ENCODE measurements at places on chromosomes 1 and 21.

GRCh38 chr1:156655151-156655903, 13.4 kb downstream of the BCAN start:
- no peak for DNase-seq

DNA sequence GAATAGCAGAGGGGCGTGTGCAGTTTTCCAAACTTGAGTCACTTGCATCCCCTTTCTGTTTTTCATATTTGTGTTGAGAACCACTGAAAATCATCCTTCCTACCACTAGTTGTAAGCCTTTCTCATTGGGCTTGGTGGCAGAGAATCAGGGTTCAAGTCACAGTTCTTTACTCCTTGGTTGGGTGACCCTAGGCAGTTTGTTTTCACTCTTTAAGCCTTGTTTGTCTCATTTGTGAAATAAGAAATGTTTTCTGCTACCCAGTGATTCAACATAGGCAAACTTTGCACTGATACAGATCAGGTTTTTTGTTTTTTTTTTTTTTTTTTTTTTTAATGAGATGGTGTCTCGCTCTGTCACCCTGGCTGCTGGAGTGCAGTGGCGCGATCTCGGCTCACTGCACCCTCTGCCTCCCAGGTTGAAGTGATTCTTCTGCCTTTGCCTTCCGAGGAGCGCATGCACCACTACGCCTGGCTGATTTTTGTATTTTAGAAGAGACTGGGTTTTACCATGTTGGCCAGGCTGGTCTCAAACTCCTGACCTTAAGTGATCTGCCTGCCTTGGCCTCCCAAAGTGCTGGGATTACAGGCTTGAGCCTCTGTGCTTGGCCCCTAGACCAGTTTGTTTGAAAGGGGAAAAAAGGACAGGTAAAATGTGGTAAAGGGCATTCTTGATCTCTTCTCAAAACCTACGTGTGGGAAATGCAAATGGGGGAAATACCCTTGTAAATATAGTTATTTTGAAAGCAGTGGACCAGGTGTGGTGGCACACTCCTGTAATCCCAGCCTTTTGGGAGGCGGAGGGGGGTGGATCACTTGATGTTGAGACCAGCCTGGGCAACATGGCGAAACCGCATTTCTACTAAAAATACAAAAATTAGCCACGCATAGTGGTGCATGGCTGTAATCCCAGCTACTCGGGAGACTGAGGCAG, 3.2 kb downstream of the CLIC4 start:
- no peak for DNase-seq

DNA sequence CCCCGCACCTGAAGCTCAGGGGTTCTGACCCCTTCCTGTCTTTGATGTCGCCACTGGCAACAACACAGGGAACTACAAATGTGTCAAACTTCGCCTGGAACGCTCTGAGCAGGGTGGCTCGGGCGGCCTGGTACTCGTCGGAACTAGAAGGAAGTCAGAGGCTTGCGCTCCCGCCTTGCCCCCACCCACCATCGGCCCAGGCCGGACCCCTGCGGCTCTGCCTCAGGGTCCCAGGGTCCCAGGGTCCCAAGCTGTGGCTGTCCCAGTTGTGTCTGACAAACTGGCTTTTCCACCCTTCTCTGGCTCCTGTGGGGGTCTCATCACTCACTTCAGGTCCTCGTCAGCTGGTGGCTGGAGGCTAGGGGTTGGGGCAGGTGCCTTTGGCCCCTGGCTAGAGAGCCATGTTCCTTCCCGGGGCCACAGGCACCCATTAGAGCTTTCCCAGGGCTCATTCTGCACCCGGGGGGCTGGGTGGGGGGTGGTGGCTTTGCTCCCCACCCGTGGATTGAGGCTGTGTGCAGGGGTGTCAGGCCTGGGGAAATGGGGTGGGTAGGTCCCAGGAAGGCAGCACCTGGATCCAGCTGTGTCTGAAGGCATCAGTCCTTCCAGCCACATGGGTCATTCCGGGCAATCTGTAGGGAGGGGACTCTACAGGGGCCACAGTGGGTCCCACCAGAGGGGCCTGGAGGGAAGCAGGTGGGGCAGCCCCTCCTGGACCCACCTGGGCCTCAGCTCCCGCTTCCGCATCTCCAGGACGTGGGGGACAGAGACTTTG, 8.0 kb upstream of the TMEM52 start:
- no peak for DNase-seq

DNA sequence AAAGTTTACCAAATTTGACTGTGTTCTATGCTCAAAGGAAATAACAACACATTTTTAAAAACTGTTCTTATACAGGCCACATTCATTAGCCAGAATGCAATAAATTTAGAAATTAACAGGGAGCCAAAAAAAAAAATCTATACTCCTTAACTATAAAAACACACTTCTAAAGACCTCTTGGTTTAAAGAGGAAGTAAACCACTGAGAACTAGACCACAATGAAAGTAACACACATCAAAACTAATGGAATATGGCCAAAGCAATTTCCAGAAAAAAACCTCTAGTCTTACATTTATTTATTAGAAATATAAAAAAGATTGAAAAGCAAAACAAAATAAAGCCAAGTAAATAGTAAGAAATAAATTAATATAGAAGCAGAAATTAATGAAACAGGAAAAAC, 48.9 kb upstream of the GADD45A start:
- no peak for DNase-seq

DNA sequence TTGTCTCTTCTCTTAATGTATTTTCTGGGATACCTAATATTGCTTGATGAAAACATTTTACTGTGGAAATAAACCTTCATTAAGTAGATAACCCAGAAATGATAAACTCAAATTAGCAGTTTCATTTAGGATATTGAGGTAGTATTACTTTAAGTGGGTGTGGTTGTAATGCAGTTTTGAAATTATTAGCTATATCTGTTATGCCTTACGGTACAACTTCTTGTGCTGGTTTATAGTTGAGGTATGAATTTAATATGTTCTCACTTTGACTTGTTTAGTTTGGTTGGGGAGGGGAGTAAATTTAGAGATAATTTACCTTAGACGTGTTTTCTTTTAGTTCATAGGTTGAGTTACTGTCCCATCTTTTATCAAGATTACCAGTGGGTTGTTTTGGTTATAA, 111.0 kb downstream of the POU2F1 start:
- no peak for DNase-seq

DNA sequence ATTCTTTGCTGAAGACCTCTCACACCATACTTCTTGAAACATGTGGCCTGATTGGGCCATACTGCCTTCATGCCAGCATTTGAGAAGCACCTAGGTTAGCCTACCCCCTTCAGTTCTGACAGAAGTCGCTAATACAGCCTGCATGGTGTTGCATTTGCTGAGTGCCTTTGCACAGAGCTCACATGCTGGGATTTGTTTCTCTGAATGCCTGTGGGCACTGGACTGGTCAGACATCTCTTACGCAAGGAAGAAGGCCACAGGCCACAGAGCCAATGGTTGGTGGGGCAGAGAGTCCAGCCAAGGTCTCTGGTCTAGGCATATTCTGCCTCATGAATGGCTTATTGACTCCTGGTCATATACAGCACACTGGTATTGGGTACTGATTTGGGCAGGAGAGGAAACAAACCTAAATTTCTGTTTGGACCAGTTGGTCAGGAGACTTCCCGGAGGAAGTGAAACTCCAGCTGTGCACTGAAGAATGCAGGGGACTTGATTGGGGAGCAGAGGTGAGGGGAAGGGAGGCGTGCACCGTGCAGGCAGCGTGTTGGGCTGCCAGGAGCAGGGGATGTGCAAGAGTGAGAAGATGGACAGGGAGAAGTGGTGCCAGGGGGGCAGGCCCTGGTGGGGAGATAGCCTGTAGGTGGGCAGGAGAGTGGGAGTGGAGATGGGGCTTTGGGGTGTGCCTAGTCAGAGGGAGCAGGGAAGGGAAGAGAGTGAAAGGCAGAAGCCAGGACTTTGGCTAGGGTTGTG, 18.1 kb downstream of the URB2 start:
- DNase-seq = no peak

DNA sequence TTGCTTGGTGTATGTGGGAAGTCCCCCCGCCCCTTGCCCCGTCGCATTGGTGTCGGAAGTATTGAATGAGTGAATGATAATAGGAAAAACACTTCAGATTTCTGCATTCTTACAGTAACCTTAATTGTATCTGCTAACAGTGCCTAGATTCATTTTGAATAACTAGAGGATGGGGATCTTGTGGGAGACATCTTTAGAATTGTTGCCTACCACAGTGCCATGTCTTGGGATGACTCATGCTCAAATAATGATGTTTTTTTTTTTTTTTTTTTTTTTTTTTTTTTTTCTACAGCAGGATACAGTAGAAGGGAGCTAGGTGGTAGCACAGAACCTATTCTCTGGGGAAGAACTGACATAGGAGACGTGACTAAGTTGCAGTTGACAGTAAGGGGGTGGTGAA, 237.9 kb downstream of the USP25 start:
- no peak for DNase-seq

GRCh38 chr21:44820851-44821250, 3.0 kb upstream of the SUMO3 start:
- DNase-seq = no peak

GRCh38 chr1:19814681-19815503, at the start of gene RNF186:
RNF186 (minus strand) TSS chr1:19815283; CDS start chr1:19815101, 182 bp downstream.
- DNase-seq = no peak

GRCh38 chr1:115445090-115445489, 107.0 kb upstream of the NGF start:
- no peak for DNase-seq

GRCh38 chr1:29499104-29499650, 262.9 kb downstream of the PTPRU start:
- no peak for DNase-seq

DNA sequence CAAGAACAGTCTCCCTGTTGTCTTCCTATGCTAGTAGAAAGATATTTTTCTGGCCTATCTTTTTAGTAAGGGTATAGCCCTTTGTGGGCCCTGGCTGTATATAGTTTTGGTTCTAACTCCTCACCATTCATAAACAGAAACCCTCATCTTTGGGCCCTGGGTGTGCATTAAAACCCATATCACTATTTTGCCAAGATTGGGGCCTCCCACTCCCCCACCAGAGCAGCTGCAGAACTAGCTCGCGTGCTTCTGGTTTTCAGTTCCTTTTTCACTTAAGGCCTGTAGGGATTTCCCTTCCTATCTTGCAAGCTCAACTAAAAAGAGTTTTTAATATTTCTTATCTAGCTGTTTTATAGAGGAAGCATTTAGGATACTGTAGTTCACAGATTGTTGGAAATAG, 106.4 kb downstream of the RGL1 start:
- peak; percentile 19 for DNase-seq

DNA sequence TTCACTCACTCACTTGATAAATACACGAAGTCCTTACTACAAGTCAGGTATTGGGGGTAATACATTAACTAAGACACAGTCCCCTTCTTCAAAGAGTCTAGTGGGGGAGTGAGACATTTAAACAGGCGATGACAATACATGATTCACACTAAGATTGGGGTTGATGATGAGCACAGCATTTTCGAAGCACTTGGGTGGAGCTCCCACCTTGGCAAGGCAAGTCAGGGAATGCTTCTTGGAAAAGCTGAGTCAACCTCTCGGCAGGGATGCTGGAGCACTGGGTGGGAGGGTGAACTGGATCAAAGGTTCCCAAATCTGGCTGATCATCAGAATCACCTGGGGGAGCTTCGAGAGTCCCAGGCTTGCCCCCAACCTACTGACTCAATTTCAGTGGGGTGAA, 57.9 kb upstream of the ENAH start:
- no peak for DNase-seq

DNA sequence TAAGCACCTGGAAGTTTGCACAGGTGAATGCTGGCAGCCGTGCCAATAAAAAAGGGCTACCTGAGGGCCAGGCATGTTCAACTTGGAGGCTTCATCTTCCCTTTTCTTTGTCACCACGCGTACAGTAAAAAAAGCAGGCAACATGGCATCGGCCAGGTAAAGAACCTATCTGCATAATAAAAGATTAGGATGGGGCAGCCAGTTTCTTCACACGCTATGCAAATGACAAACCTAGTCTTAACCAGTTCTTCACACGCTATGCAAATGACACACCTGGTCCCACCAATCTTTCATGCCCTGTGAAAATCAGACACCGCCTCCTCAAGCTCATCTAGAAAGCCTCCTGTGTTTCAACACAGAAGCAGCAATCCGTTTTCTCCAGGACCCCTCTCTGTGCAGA, 413.4 kb downstream of the HLX start:
- DNase-seq = no peak

GRCh38 chr1:100132566-100133477, at the start of the genes SASS6 and TRMT13:
SASS6 (minus strand) TSS chr1:100132930; CDS start chr1:100132814, 116 bp downstream.
TRMT13 (plus strand) TSS chr1:100133163; CDS start chr1:100133169, 6 bp downstream.
- peak; percentile 96 for DNase-seq

DNA sequence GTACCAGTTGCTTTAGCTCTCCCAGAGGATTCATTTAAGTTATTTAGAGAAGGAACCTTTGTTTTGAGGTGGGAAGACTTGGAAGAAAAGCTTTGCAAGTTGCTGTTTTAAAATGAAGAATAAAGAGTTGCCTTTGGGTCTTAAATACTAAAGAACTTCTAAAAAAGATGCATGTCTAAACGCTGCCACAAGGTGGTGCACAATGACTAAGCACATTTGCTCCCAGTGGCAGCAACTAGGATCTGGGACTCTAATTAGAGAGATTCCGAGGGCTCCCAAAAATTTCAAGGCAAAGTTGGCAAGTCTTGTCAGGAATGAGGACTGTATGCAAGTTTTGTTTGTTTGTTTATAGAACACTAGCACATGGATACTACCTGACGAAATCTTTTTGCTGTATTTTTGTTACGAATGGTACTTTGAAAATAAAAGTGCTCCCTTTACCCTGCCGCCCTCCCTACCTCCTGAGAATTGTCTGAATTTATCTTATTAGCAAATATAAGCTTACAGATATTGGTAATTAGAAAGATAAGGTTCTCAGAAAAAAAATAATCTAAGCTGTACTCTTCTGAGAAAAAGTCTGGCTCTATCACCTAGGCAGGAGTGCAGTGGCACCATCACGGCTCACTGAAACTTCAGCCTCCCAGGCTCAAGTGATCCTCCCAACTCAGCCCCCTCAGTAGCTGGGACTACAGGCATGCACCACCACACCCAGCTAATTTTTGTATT, 121.8 kb downstream of the HFM1 start:
- peak; percentile 55 for DNase-seq

GRCh38 chr1:6329851-6330250, 63.7 kb downstream of the ACOT7 start:
- DNase-seq = no peak

DNA sequence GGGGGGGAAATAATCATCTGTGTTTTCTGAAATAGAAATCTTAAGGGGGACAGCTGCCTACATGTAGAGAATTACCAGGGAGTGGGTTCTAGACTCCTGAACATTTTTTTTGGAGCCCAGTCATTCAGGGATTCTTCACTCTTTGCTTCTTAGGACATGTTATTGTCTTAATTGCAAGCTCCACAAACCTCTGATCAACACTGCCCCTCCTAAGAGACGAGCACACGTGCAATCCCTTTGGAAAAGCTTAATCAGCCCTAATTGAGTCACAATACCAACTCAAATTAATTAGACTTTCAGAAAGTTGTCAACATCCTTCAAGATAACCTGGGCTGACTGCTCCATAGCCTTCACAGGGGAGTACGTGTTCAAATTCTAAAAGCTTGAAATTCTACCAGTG, 21.4 kb downstream of the RGS8 start:
- DNase-seq = no peak
